ENCODE measurements at places on chromosomes 13 and 19.

- no peak for DNase-seq
These were observed 31.3 kb downstream of the GRIK5 start for GRCh38 chr19:42038666-42039065.

GRCh38 chr13:21434588-21434987, 24.5 kb downstream of the ZDHHC20 start:
- DNase-seq = no peak

- no peak for DNase-seq
These were observed 823 bp upstream of the ZNF567 start for GRCh38 chr19:36686365-36687213.

DNA sequence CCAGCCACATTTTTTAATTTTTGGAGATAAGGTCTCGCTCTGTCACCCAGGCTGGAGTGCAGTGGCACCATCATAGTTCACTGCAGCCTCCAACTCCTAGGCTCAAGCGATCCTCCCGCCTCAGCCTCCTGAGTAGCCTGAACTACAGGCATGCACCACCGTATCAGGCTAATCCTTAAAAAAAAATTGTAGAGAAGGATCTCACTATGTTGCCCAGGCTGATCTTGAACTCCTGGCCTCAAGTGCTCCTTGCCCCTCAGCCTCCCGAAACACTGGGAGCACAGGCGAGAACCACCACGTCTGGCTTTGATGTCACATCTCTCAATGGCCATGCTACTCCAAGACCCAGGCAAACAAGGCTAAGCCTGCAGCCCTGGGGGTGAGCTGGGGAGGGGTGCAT, 21.2 kb downstream of the PRKCSH start:
- DNase-seq = no peak

GRCh38 chr13:46666727-46667456, 113.9 kb downstream of the LRCH1 start:
- DNase-seq = no peak

DNA sequence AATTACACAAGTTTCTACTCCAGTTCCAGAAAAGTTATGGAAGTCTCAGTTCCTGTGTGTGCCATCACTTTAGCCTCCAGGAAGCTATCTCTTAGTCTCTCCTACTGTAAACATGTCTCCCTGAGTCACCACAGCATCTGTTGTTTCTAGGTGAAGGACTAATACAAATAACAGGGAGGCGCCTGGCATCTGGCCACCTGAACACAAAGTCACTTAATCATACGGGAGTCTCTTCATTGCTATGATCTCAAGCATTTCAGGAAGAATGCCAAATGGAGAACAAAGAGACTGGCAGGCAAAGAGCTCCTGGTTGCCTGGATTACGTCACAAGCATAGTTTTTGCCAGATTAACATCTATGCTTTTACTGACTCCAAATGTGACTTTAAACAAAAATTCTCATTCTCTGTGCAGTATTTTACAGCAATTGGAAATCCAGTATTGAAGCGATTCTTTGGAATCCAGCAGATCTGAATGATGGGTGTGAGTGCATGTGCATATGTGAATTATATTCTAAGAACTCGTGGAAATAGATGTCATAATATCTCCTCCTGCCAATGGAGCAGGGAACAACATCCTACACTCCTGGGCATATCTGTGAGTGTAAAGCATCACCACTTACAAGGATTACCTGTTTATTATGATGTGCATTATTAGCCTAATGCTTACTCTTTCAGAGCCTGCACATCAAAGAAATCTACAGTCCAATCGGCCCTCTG, 572.8 kb downstream of the PCDH9 start:
- no peak for DNase-seq

GRCh38 chr19:54178581-54179261, 5.8 kb upstream of the TMC4 start:
- DNase-seq = peak; percentile 39

GRCh38 chr13:105139380-105140285, 1395.8 kb downstream of the EFNB2 start:
- DNase-seq = peak; percentile 40

GRCh38 chr19:4069331-4069959, 2.7 kb upstream of the ZBTB7A start:
- DNase-seq = no peak

DNA sequence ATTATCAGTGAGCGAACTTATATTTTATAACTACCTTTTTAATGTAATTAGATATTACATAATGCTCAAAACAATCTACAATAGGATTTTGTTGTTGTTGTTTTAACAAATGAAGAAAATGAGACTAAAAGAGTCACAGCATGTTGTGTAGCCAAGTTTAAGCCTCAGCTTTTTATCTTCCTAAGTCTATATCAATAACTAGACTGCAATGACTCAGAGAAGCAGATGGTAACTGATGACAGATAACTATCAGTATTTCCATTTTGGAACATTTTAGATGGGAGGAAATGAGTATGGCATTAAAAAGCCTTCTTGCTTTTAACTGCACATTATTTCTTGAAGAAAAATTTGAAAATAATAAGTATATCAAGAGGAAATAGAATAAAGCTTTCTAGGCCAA, 825.2 kb downstream of the SLITRK1 start:
- no peak for DNase-seq

GRCh38 chr13:28522871-28523270, 27.9 kb upstream of the FLT1 start:
- no peak for DNase-seq

- no peak for DNase-seq
These were observed 14.4 kb downstream of the DCAF15 start for GRCh38 chr19:13966684-13967128.

DNA sequence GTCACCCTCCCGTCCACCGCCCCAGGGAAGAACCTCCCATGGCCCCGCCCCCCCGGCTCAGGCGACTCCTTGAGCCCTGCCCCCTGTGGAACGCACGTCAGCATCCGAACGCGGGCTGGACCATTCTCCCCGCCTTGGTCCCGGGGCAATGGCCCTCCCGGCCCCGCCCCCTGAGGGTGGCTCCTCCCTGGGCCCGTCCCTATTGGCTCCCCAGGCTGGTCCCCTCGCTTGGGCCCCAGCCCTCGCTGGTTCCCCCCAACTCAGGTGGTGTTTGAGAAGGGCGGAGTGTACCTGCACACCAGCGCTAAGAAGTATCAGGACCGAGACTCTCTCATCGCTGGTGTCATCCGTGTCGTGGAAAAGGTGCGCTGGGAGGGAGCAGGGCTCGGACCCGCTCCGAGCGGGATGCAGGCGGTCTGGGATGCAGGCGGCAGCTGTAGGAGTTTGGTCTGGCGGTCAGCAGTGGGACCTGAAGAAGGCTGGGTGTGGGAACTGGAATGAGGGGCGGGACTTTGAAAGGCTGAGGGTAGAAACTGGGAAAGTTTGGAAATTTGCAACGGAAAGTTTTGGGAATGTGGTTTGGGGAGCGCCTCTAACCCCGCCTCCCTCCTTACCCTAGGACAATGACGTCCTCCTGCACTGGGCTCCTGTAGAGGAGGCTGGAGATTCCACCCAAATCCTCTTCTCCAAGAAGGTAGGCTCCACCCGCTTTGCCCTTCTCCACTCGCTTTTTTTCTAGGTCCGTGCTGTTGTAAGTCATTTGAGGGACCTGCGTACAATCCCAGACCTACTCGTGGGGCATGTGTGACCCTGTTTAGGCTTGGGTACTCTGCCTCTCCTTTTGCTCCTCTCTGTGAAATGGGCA, 609 bp downstream of the TBC1D17 start:
- peak; percentile 100 for DNase-seq

- no peak for DNase-seq
These were observed 31.9 kb downstream of the PTPRS start for GRCh38 chr19:5308451-5309437.

DNA sequence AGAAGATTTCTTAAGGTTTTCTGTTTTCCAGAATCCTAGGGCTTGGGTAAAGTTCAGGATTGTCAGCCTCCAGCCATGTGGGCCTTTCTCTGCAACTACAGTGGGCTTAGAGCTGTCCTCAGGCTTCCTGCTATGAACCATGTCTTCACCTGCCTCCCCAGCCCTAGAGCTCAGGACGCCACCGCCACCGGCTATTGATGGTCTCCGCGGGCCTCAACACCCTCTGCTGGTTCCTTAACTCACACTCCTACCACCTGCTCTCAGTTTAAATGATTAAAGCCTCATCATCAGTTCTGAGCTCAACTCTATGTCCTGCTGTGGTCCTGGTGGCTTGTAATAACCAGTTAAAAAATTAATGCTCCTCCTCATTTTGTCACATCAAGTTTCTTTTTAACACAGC, 221.0 kb downstream of the EFNB2 start:
- no peak for DNase-seq

Measured in stimulated activated CD4-positive, alpha-beta T cell treated with anti-CD3 and anti-CD28 coated beads, Interleukin-1b, Interleukin-23, amount 100 ng/mL, for 24 hours (primary cell).